CD4-positive, CD25-positive, alpha-beta regulatory T cell (primary cell): ENCODE measurements at places on chromosomes 3 and 15.
A peak's percentile ranks its signal among the peaks of the same experiment; 100 is the strongest.

DNA sequence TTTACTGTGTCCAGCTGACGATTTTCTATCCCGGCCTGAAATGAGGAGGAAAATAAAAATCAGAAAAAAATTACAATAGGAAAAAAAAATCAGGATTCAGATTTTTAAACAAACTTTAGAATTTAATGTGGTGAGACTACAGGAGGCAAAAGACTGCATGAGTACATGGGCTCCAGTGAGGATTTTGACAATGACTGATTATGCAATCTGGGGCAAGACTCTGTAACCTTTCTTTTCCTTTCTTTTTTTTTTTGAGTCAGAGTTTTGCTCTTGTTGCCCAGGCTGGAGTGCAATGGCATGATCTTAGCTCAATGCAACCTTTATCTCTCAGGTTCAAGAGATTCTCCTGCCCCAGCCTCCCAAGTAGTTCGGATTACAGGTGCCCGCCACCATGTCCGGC, 29.9 kb downstream of the SPG11 start:
- no peak for DNase-seq

GRCh38 chr3:64837126-64837738, 149.4 kb upstream of the ADAMTS9 start:
- DNase-seq: no peak

GRCh38 chr15:52709187-52709981, 30.2 kb upstream of the ATOSA start:
- DNase-seq: no peak

DNA sequence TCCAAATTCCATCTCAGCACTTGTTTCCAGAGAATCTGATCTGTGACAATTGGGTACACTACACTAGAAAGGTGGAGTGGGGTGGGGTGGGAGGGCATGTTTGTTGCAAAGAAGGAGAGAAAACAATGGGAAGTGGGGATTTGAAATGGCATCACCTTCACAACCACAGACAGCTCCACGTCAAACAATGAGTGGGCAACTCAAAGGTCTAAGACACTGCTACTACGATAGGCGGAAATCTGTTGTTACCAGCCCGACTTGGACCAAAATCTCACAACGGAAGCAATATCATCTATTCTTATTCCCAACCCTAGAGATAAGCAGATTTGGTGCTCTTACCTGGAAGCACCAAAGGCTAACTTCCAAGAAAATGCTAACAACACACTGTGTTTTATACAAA, 3.3 kb downstream of the CYP19A1 start:
- DNase-seq: no peak

DNA sequence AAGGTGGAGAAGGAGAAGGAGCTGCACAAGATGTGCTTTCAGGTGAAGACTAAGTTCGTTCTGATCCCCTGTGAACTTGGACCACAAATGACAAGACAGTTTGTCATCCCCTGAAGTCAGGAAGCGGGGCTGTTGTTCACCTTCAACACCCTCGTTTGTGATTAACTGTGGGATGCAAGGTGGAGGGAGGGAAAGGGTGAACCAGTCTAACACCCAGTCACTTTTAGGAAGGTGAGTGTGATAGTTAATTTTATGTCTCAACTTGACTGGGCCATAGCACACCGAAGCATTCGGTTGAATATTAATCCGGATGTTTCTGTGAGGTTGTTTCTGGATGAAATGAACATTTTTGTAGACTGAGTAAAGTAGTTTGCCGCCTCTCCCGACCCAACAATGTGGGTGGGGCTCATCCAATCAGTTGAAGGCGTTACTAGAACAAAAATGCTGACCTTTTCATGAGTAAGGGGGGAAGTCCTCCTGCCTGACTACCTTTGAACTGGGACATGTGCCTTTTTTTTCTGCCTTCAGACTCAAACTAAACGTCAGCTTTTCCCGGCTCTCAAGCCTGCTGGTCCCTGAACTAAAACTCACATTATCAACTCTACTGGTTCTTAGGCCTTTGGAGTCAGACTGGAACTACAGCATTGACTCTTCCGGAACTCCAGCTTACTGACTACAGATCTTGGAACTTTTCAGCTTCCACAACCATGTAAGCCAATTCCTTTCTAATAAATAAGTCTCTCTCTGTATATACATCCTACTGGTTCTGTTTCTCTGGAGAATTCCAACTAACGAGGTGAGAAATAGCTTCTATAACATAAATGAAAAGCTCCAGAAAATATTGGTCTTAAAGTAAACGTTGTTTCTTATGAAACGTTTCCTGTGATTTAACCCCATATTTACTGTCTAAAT, 264.0 kb upstream of the SLITRK3 start:
- DNase-seq: no peak

DNA sequence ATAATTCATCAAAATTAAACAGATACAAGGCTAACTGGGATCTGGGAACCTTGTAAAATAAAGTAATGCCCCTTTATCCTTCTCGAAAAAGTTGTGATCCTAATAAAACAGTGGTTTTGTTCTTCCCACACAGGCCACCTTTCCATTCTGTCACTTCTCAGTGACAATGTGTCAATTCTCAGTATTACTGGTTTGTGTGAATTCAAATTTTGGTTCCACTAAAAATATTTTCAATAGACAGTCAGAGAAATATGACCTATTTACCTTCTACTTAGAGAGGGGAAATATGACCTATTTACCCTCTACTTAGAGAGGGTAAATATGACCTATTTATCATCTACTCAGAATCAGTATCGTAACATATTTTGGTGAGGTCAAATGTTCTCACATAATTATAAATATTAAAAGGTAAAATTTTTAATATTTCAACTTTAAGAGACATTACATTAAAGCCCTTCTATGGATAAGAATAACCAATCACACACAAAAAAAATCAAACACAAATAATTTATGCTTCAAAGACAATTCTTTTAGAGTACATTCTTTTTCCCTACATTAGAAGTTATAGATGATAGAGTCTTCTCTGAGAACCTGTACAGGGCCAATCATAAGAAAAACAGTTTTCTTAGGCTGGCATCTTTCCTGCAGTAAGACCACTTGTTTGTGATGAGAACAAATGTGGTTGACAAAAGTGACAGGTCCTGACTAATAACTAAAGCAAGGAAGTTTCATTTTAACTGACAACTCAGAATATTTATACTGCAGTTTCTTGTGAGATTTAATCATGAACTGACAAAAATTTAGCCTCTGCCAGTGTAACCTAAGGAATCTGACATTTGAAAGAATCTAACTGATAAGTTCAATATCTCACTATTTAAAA, 323.3 kb downstream of the DIPK2A start:
- no peak for DNase-seq

GRCh38 chr3:155179437-155179827, 99.3 kb downstream of the MME start:
- DNase-seq: no peak

GRCh38 chr3:134419214-134419959, 45.1 kb upstream of the AMOTL2 start:
- no peak for DNase-seq

DNA sequence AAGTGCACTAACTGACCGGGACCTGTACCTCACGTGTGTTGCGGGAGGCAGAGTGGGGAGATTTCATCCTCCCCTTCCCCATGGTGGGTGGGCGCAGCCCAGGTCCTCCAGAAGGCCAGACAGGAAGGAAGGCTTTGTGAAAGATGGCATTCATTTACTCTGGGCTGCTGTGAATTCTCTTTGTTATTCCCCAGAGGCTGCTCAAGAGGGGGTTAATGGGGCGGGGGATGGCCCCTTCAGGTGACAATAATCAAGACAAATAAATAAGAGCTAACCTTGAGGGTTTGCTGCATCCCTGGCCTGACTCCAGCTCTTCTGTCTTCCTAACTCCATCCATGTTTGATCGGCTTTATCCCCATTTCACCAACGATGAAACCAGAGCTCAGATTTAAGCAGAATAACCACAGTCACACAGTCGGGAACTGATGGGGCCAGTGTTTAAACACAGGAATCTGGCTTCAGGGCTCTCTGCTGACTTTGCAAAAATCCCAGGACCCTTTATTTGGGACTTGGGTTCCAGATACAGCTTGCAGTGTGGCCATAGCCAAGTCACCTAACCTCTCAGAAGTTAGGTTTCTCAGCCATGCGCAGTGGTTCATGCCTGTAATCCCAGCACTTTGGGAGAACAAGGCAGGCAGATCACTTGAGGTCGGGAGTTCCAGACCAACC, 16.5 kb downstream of the PIF1 start:
- DNase-seq: no peak

DNA sequence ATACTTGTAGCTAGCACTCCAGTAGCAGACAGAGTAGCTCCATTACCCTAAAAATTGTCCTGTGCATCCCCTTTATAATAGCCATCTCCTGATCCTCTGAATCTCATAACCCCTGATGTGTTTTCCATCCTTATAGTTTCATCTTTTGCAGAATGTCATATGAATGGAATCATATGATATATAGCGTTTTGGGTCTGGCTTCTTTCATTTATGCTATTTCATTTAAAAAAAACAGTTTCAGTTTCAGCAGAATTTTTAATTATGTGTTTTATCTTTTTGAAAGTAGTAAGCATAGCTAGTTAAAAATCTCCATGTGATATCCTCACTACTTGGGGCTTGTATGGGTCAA, 132.7 kb downstream of the KLF13 start:
- no peak for DNase-seq

- peak; percentile 82 for DNase-seq
These were observed 3.2 kb upstream of the SIN3A start for GRCh38 chr15:75454471-75455378.

DNA sequence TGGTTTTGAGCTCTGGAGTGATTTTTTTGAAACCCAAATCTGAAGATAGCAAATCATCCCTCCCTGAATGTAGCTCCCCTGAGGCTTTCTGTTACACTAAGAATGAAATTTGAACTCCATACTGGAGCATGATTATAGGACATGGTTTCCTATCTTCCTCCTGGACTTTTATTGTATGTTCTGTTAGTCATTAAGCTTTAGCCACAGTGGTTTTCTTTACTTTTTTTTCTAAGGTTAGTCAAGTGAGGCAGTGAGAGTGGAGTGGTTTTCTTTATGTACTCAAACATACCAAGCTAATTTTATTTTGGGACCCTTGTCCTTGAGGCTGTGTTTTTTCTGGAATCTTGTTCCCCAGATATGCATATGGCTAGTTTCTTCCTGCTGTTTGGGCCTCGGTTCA, 55.2 kb upstream of the FRMD4B start:
- DNase-seq: no peak

DNA sequence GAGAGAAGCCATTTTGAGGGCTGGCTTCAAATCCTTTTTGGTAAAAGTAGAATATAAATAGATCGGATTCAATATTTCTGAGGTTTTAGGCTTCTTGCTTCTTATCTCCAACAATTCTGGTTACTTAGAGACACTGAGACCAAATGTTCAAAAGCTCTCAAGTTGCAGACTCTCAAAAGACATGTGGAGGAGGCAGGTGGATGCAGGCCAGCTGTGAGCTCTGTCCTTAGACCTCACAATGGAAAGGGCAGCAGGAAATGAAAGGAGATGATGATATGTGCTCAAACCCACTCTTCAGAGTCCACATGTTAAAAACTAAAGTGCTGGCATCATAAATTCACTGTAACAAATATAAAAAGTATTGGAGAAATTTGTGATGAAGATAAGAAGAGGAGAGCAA, 424.9 kb upstream of the ALCAM start:
- no peak for DNase-seq

GRCh38 chr3:147406028-147406931, at the start of gene ZIC4:
TSS of gene ZIC4 (minus strand) at chr3:147406543. CDS start at chr3:147402797, 3,746 bp downstream.
- no peak for DNase-seq

GRCh38 chr3:31331278-31331677, 201.4 kb upstream of the STT3B start:
- no peak for DNase-seq

GRCh38 chr15:96254173-96254572, 76.3 kb upstream of the NR2F2 start:
- no peak for DNase-seq

GRCh38 chr3:107428051-107428858, 51.0 kb downstream of the CCDC54 start:
- DNase-seq: no peak
